Activated CD4-positive, CD25-positive, alpha-beta regulatory T cell (primary cell): ENCODE measurements at places on chromosomes 5 and 9.

DNA sequence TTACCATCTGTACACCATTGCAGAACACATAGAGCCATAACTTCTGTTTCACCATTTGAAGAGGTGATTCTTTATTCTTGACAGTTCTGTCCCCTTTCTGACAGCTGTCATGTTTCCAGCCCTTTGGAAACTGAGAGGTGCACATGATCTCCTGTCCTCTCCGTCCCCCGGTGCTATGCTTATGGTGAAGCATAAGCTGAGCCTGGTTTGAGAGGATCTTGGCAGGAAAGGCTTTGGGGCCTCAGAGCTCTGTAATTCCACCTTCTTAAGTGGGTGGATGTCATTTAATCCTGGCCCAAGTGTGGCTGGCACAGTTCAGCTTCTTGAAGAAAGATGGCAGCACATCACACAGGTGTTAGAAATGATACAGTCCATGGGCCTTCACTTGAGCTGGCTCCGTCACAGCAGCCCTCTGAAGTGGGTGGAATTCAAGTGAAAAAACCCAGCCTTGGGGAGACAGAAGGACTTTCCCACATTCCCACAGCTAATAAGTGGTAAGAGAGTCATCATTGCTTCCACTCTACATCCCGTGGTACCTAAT lies 30.7 kb upstream of the GRPEL2 start:
- no peak for DNase-seq

DNA sequence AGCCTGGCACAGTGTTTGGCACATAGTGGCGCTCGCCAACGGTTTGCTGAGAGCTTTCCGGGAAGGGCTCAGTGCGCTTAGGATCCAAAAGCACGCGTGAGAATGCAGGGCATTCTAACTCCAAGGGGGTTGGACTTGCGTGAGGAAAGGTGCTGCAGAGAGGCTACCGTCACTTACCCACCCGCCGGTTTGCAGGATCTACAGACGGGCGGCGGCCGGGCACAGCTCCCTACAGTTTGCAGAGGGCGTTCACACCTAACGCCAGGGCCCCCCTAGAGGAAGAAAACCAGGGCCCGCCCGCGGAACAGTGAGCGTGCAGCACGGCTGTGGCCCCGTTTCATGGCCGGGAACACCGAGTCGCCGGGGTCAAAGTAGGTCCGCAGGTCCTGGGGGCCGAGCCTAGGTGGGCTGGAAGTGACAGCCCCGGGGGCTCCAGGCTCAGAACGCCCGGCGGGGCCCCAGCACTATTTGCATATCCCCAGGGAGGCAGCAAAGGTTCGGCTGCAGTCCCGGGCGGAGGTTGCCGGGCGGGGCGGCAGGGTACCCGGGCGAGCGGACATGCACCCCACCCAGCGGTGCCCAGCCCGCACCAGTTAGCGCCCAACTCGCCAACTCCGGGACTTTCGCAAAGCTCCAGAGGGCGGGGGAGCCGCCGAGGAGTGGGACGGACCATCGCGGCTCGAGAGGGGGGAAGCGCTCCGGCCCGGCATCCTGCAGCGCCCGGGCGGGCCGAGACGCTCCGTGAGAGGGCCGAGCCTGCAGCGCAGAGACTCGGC lies 526 bp upstream of the GALNT10 start:
- DNase-seq, result peak; percentile 53

DNA sequence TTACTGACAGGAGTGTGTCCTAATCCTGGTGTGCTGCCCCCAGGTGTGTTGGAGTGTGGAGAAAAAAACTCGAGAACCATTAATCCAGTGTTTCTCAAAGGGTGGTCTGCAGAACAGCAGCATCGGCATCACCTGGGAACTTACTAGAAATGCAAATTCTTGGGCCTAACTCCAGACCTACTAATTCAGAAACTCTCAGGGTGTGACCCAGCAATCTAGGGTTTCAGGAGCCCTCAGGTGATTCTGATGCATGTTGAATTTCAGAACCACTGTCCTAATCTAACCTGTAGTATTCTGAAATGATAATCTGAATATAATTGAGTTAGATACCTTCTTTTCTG lies 30.0 kb upstream of the IL6ST start:
- DNase-seq, result no peak

DNA sequence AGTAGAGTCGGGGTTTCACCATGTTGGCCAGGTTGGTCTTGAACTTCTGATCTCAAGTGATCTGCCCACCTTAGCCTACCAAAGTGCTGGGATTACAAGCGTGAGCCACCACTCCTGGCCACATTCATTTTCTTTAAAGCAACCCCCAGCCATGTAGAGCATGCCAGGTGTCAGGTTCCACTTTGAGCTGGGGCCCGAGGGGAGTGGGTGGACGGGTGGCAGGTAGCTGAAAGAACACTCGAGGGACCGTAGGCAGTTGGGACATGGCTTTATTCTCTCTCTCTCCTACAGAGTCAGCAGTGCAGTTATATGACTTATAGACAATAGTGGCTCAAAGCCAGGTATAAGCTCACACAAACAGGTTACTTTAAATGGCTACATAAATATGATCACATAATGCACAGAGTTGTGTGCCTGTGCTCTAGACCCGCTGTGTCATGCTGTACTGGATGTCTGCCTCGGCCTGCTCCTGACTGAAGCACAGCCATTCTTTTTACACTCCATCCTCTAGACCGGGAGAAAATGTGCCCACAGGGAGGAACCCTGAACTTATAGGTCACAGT lies 60.5 kb upstream of the FAM120A start:
- DNase-seq, result no peak

DNA sequence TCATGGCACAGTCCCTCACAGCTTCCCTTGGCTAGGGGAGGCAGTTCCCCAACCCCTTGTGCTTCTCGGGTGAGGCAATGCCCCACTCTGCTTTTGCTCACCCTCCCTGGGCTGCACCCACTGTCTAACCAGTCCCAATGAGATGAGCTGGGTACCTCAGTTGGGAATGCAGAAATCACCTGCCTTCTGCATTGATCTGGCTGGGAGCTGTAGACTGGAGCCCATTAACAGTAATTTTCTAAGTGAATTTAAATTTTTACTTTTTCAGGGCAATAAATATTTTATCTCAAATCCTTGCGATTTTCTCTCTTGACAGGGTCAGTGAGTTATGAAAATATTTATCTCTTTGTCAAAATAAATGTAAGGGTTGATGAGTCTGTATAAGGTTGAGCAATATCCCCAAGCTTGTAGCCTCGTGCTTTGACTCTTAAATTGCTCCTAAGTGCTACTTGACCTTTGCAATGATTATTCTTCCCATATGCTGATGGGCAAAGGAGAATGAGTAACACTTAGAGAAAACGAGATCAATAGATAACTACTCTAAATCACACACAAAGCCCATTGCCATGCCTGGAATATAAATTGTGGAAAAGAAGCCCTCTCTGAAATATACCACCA lies 82.1 kb upstream of the MOCS2 start:
- DNase-seq, result no peak

DNA sequence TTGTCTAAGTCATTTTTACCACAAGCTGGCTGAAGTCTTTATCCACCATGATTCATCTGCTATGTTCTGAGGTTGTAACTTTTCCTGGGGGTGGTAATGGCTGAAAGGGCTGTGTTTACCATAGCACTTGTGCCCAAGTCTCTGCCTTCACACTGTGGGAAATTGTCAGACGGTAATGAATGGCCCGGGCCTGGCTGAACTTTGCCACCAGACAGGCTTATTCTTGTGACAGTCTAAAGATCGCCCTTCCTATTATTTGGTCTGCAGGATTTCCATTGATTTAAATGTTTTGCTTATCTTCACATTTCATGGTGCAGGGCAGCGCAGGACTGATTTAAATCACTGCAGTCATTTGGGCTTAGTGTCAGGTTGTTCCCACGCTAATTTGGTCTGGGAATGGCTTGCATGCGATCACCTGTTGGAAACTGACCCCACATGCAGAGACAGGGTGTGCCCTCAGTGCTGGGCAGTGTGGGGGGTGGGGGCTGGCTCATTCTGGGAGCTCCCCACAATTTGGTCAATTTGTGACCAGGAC lies 109.3 kb upstream of the ICE1 start:
- DNase-seq, result no peak

GRCh38 chr9:30299126-30299780 lies 2085.2 kb upstream of the ACO1 start:
- DNase-seq, result no peak

- no peak for DNase-seq
Measured at GRCh38 chr9:78778318-78778717, 481.4 kb downstream of the PSAT1 start.

- no peak for DNase-seq
Measured at GRCh38 chr5:158754018-158754514, 345.6 kb downstream of the EBF1 start.

DNA sequence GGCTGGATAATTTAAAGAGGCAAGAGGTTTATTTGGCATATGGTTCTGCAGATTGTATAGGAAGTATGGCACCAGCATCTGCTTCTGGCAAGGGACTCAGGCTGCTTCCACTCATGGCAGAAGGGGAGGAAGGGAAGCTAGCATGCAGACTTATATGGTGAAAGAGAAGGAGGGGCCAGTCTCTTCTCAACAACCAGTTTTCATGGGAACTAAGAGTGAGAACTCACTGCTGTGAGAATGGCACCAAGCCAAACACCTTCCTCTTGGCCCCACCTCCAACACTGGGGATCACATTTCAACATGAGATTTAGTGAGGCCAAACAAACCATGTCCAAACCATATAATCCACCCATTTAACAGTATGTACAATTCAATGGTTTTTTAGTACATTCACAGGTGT lies 113.3 kb upstream of the SHB start:
- no peak for DNase-seq

- no peak for DNase-seq
Measured at GRCh38 chr9:116639251-116639741, 47.8 kb upstream of the TRIM32 start.

GRCh38 chr5:140261403-140262171 lies 41.3 kb downstream of the PFDN1 start:
- no peak for DNase-seq

DNA sequence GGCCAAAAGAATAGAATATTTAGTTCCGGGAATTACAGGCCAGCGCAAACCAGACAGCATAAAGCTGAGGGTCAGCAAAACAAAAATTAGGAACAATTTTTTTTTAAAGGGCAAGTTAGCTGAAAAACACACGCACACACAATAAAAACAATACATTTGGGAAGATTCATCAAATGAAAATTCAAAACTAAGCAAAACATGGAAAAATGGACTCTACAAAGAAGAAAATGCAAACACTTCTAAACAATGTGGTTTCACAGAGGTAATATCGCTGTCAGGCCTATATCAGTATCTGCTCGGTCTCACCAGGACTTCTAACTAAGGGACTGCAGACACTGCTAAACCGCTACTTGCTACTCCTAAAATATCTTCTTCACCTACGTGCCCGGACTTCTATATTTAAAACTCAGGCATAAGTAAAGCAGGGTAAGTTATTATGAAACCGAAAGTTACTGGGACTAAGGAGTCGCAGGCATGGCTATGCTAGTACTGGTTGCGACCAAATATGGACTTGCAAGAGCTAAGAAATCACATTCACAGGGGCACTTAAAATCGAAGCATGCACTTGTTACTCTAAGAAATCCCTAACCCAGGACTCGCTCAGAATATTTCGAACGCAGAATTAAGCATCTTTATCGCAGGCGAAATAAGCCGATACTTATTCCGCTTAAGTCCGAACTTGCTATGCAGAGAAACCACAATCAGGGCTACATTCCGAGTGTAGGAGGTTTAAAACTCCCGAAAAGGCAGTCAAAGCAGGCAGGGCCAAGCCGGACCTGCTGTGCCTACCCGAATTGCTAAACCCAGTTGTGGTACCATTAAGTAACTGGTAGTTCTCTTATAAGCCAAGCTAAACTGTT lies 2.3 kb downstream of the ANXA2R start:
- DNase-seq, result no peak

GRCh38 chr9:93130861-93131481 lies 3.1 kb downstream of the NINJ1 start:
- no peak for DNase-seq

DNA sequence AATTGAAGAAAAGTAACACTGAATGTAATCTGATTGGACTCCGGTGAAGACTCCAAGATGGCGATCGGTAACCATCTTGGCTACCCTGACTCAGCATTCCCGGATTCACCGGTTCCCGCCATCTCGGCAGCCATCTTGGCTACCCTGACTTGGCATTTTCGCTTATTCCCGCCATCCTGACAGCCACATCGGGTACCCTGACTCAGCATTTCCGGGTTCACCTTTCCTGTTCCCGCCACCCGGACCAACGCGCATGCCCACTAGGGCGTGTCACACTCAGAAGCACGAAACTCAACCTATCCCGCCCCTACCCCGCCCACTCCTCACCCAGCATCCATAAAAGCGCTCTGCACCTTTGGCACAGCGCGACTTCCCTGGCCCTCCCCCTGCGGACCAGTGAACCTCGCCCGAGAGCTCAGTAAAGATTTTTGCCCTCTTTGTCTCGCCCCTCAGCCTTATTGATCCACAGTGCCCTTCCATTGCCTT lies 17.2 kb downstream of the SPTLC1 start:
- no peak for DNase-seq

- DNase-seq, result no peak
Measured at GRCh38 chr9:5832071-5832537, 813 bp downstream of the ERMP1 start.

GRCh38 chr9:71072587-71072986 lies 48.8 kb downstream of the TRPM3 start:
- DNase-seq, result no peak

DNA sequence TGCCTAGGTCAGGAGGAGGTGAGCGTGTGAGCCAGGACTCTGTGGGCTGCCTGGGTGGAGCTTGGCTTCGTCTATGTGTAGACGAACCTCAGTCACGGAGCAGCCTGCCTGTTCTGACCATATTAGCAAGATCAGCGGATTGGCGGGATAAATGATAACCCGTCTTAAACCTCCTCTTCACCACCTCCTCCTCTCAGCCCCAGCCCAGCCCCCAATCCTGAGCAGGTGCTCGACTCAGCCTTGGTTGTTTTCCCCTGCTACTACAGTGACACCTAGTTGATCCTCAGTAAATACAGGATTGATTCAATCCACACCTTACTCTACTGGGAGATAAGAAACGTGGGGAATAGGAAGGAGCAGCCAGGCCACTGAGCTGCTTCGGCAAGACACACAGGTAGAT lies 286.1 kb downstream of the IRX2 start:
- no peak for DNase-seq

DNA sequence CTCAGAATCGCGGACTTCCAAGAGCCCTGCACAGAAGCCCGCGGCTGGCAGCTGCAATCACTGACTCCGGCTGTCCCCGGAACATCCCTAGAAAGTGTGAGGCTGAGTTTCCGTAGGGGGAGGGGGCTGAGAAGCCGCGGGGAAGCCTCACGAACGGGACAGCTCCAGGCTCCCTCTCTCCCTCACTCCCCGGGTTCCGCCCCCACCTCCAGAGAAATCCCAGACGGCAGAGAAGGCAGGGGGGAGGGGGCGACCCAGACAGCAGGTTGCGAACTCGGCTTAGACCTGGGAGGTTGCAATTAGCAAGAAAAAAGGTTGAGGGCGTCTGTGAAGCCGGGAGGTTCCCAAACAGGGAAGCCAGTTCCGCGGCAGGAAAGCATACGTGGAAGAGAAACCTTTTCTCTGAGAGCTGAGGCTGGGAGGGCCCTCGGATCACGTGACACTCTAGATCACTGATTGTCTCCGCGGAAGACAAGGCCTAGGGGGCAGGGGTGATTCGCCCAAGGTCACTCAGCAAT lies 73.8 kb upstream of the CPLX2 start:
- DNase-seq, result no peak
